ENCODE measurements at places on chromosomes 5 and 9.

- no peak for DNase-seq
Observed at GRCh38 chr5:123209502-123210027, 120.5 kb downstream of the PRDM6 start.

- no peak for DNase-seq
Observed at GRCh38 chr5:82176115-82176814, 101.9 kb downstream of the RPS23 start.

GRCh38 chr5:96149546-96149945 lies 187.9 kb upstream of the ELL2 start:
- no peak for DNase-seq

GRCh38 chr9:109967651-109968642 lies 187.9 kb downstream of the PALM2AKAP2 start:
- DNase-seq: no peak

- no peak for DNase-seq
Observed at GRCh38 chr5:124404796-124405195, 341.6 kb downstream of the ZNF608 start.

- DNase-seq: no peak
Observed at GRCh38 chr9:31027678-31028077, 1356.8 kb upstream of the ACO1 start.

DNA sequence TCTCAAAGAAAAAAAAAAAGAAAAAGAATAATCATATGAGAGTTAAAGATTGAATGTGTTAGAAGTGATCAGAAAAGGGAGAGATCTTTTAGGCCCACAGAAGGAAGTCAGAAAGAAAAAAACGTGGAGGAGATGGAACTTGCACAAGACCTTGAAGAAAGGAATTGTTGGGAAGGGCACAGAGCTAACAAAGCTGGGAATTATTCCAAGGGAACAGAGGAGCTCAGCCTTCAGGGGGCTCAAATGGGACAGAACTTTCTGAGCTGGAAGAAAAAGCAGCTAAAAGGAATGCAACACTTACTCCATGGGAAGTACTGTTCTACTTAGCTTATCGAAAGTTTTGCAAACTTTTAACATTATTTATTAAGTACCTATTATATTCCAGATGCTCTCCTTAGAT lies 153.4 kb upstream of the ADRA1B start:
- DNase-seq: no peak

GRCh38 chr5:78550891-78551290 lies 97.7 kb downstream of the LHFPL2 start:
- DNase-seq: no peak

DNA sequence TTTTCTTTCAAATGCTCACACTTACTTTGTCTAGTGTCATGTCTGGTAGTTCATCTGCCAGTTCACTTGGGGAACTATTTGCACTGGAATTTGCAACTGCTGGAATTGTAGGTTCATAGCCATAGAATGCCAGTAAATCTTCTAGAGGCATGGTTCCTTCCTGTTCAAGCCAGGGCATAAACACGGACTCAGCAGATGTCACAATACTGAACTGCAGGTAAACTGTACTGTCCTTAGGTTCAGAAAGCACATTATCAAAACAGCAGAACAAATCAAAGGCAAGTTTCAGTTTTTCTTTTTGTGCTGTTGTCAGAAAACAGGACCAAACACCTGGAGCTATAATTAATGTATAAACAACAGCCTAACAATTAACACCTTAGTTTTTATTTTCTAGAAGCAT lies 13.1 kb downstream of the MIER3 start:
- no peak for DNase-seq

- no peak for DNase-seq
Observed at GRCh38 chr5:18003312-18003711, 369.1 kb downstream of the TAF11L14 start.

DNA sequence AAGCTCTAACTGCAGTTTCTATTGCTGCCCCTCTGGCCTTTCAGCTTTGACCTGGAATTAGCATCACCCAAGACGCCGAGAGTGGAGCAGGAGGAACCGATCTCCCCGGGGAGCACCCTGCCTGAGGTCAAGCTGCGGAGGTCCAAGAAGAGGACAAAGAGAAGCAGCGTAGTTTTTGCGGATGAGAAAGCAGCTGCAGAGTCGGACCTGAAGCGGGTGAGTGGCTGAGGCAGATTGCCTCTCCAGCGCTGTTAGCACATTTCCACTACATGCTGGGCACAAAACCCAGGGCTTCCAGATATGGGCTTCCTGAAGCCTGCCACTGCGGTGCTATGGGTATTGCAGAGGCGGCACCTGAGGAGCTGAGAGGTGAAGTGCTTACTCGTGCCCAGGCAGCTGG lies 26.8 kb upstream of the FOXI1 start:
- no peak for DNase-seq
